ENCODE measurements at places on chromosomes 7 and 10.
A peak's percentile ranks its signal among the peaks of the same experiment; 100 is the strongest.

GRCh38 chr7:132738254-132738653 lies 162.0 kb upstream of the PLXNA4 start:
- peak; percentile 64 for DNase-seq

- DNase-seq: no peak
Measured at GRCh38 chr10:121337427-121337826, 260.8 kb downstream of the FGFR2 start.

DNA sequence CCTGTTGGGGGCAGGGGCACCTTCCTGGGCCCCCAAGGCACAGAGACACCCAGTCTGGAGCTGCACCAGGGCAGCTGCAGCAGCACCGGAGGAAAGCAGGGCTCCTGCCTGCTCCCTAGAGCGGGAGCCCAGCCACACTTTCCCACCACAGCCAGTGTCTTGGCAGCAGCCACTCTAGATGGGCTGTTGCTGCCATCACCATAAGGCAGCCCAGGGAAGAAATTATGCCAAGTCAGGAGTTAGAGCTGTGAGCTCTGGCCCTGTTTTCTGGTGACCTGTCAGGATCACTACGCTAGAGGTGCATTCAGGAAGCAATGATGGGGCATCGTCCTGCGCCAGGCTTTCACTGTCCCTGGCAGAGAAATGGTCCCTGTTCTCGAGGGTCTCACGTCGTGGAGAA lies 38.0 kb upstream of the ZNRF2 start:
- DNase-seq: no peak

- peak; percentile 31 for DNase-seq
Measured at GRCh38 chr10:76902949-76903348, 734.7 kb downstream of the KCNMA1 start.

- no peak for DNase-seq
Measured at GRCh38 chr7:26105931-26106330, 46.1 kb upstream of the NFE2L3 start.

DNA sequence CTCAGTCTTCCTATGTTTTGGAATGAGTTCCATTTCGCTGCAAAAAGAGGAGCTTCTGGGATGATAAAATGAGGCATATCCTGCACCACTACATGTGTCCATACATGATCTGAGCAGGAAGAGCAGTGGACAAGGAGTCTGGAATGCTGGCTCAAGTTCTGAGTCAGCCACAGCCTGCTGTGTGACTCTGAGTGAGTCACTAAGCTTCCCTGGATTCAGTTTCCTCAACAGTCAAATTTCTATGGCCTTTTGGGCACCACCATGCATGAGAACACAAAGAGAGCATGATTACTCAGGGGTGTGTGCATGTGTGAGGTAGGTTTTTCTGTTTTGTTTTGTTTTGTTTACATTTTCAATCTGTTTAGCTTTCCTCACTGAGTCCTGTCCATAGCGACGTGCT lies 254.6 kb downstream of the ANKRD30A start:
- peak; percentile 17 for DNase-seq

DNA sequence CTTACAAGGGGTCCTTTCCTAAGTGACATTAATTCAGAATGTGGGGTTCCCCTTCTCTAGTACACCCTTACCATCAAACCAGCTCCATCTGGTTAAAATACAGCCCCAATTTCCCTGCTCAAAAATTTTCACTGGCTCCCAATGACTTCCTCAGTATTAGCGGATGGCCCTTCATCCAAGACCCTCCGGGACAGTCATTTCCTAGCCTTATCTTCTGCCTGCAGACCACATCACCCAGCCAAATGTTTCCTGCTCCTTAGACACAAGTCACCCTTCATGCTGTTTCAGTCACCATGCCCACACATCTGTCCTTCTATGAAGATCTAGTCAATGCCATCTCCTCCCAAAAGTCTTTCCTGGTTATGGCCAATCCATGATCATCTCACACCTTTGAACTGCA lies 45.2 kb downstream of the PARD3 start:
- DNase-seq: no peak

DNA sequence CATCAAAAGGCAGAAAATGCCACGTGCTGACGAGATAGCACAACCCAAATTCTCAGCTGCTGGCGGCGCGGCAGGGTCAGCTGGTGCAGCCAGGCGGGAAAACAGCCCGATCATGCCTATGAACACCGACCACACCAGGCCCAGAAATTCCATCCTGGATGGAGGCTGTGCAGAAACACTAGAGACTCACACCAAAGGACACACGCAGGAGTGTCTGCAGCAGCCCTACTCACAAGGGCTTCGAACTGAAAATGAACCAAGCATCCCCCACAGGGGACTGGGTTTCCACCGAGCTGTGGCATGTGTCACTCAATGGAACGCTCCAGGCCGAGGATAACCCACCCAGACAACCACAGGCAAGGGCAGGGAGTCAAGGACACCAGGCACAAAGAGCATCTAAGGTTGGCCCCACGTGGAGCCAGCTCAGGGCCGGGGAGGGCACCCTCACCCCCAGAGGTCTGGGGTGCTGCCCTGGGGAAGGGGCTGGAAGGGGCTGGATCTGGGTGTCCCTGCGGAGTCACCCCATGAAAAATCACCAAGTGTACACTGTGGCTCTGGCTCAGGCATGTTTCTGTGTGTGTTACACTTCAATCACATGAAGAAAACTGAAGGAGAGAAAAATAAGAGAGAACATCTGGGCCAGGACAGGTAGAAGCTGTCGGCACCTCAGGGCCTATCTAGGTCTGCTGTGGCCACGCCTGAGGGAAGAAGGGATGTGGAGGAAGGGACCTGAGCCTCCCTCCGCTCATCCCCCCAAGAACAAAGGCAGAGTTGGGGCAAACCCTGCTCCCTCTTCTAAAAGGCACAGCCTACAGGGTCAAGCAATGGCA lies 33.0 kb downstream of the RASGEF1A start:
- no peak for DNase-seq

DNA sequence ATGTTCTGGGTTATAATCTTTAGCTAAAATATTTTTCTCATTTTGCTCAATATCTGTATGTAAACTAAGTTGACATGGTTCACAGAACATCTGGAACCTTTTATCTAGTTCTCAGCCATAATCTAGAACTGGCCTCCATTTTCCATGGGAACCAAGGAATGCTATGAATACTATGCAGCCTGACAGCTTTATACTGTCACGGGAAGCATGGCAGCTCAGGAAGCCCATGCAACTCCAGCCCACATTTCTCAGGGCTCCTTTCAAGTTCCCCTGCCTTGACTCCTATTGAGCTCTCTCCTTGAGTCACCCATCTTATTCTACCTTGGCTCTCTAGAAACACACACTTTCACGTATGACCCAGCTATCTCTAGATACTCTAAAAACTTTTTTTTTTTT lies 36.6 kb upstream of the PRKAR2B start:
- no peak for DNase-seq

DNA sequence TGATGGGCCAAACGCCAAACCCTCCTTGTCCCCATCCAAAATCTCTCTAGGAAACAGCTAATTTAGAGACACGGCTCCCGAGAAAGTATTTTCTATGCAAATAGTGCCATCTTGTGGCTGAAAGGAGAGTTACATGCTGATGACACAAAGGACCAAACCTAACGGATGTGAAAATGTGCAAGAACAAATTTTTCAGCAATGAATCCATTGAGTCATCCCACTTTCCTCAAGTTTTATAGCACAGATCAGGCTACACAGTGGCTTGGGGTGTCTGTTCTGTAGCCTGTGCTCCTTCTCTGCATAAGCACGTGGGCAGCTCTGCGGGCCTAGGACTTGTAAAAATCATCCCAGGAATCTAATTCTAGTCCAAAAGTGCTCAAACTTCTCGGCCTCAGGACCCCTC lies 154.8 kb upstream of the PRR15 start:
- DNase-seq: peak; percentile 78

GRCh38 chr7:129435414-129435829 lies 1.2 kb downstream of the STRIP2 start:
- no peak for DNase-seq

- no peak for DNase-seq
Measured at GRCh38 chr10:99233000-99233688, 2.5 kb downstream of the HPSE2 start.

DNA sequence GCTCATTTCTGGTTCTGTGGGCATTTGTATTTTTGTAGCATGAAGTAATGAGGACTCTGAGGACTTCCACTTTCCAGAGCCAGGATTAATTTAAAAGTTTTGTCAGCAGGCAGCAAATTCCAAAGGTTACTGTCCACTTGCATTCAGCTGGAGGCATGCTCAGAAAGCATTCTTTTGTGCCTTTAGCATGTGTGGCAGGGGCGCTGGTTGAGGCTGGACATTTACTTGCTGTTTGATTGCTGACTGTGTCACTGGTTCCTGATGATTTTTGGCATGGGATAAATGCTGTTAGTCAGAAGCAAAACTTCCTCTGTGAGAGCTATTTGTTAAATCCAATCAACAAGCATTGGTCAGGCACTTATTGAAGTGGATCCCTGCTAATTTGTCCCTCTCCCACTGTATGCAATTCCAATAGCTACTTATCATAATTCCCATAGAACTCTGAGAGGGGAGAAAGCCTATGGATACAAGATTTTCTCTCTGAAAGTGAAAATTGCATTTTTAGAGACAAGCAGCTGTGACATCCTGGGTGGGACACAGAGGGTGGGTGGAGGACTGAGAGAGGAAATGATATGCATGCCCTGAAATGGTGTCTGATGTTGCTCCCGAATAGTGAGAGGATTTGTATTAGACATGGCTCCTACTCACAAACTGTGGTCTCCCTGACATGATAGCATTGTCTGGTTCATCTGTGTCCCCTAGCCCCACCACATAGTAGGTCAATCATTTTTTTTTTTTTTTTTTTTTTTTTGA lies 161.2 kb upstream of the WDR11 start:
- DNase-seq: no peak

DNA sequence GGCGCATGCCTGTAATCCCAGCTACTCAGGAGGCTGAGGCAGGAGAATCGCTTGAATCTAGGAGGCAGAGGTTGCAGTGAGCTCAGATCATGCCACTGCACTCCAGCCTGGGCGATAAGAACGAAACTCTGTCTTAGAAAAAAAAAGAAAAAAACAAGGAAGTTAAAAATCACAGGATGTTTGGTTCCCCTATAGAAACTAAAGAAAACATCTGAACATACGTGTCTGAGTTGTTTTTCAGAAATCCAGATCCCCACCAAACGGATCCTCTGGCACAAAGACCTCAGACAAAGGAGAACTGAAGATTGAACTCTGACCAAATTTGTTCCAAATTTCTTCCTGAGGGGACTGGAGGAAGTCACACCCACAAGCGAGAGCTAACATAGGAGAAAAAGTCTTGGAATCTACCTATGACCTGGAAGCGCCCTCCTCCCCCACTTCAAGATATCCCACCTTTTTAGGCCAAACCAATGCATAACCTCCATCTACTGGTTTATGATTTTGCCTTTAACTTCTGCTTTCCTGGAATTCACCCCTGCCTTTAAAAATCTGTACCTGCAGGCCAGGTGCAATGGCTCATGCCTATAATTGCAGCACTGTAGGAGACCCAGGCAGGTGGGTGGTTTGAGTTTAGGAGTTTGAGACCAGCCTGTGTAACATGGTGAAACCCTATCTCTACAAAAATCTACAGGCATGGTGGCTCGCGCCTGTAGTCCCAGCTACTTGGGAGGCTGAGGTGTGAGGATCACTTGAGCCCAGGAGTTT lies 19.7 kb upstream of the SIRT1 start:
- no peak for DNase-seq

DNA sequence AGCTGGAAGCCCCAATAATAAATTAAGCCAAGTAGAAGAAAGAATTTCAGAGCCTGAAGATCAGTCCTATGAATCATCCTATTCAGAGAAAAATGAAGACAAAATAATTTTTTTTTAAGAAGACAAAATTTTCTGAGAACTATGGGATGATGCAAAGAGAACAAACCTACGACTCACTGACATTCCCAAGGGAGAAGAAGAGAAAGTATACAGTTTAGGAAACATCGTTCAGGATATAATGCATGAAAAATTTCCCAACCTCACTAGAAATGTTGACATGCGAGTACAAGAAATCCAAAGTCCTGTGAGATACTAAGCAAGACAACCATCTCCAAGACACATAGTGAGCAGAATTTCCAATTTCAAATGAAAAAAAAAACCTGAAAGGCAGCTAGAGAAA lies 150.5 kb downstream of the THSD7A start:
- no peak for DNase-seq

DNA sequence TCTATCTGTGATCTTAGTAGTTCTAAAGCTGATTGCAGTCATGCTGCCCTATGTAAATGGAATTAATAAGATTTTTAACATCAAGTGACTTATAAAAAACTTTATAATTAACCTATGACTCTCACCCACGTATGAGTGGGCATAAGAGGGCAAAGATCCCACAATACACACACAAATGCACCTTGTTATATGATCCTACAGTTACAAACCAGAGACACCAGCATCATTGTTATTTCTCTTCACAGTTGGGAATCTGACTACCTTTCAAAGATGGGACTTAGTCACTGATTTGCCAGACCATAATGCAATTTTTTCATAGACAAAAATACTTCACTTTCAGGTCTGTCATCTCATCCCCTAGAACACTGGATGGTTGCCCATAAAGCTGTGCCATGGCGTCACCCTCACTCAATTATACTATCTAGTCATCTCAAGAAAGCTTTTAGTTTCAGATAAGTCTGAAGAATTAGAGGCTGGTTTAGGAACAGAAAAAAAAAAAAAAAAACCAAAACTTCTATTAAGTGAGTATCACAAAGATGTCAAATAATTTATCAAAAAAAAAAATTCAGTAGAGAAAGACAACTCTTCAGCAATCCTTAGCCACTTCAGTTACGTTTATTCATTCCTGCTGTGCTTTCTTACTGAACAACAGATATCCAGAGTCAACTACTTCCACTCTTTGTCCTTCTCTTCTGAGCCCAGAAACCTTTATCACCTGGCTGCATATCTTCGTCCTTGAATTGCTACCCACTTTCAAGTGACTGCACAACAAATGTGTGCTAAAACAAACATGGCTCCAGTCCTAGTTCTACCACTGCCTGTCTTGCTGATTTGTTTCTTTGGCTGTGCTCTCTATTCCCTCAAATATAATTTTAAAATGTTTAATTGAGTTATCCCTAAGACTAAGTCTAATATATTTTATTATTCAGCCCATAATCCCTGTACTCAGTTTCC lies 175.0 kb upstream of the CHRM2 start:
- no peak for DNase-seq

- no peak for DNase-seq
Measured at GRCh38 chr10:104731192-104731591, 90.1 kb downstream of the SORCS3 start.

DNA sequence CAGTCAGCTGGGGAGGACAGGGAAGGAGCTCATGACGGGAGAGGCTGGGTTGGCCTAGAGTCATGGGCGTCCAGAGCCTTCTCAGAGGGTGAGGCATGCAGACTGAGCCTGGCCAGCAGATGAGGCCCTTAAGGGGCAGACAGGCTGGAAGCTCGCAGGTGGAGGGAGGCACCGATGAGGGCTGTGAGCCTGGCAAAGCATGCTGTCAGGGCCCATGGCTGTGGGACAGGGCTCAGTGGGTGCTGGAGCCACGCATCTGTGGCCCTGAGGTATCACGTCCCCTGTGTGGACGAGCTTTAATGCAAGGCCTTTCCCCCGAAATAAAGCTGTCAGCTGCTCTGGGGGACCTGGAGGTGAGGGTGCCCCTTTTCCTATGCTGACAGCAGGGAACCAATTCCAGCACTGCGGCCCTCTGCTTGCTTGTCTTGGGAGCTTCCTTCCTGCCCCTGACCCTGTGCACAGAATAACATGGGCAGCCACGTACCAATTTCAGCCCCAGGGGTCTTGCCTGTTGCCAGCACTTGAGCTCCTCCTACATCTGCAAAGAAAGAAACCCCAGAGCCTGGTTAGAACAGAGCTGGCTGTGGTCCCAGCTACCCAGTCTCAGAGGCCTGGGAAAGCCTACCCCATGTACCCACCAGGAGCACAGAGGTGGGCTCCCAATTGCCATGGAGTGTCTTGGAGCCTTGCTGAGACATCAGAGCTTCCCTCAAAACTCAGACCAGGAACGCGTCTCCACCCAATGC lies 20.6 kb downstream of the TMEM273 start:
- no peak for DNase-seq
